ENCODE measurements at places on chromosomes 1 and 21.

- DNase-seq: no peak
Measured at GRCh38 chr1:90713741-90714509, 3.2 kb downstream of the BARHL2 start.

DNA sequence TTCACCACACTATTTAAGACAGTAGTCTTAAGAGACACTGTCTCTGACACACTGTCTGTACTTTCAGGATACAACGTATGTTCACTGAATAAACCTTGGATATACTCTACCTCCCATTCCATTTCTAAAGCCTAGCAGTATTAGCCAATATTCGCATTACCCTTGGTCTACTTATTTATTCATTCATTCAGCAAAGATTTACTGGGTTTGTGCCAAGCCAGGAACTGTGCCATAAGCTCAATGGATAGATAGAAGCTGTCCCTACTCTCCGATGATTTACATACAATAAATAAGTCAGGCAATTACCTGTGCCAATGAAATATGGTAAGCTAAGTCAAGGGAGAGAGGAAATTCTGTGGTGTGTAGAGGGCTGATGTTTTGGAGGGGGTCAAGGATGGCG is 195.2 kb upstream of the RAB4A start:
- DNase-seq: no peak

- DNase-seq: no peak
Measured at GRCh38 chr1:25727635-25728286, 72.2 kb upstream of the SELENON start.

- no peak for DNase-seq
Measured at GRCh38 chr21:18058731-18059398, 185.8 kb upstream of the CHODL start.

GRCh38 chr1:19384113-19384512 is 72.0 kb downstream of the SLC66A1 start:
- DNase-seq: no peak

DNA sequence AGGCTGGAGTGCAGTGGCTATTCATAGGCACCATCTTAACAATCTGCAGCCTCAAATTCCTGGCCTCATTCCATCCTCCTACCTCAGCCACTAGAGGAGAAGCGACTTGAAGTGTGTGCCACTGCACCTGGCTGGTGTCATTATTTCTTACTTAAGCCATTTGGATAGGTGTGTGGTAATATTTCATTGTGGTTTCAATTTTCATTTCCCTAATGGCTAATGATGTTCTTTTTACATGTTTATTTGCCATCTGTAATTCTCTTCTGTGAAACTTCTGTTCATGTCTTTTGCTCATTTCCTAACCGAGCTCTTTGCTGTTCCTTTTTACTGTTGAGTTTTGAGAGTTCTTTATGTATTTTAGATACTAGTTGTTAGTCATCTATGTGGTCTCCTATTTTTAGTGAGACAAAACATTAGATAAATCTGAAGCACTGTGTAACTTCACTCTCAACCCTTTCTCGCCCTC is 66.8 kb downstream of the SLC27A3 start:
- DNase-seq: no peak

DNA sequence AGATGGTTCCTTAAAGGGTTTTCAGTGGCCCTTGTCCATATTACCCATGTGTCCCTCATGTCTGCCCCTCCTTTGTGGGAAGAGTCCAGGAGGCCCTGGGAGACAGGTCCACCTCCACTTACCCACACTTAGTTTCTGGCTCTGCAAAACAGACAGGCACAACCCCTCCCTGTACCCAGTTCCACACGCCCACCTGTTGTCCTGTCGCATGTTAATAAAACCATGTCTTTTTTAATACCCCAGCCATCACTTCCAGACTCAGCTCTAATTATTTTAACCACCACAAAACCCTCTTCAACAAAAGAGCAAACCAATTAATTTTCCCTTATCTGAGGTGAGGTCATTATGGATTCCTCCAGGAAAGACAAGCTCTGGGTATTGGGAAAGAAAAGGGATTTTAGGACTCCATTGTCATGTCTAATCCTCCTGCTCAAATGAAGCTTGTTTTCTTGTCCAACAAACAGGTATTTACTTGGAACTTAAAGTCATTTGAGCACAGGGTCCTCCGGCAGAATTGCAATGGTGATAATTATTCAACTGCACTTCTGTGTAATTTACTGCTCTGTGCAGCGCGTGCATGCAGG is 68.9 kb downstream of the CCDC185 start:
- no peak for DNase-seq

DNA sequence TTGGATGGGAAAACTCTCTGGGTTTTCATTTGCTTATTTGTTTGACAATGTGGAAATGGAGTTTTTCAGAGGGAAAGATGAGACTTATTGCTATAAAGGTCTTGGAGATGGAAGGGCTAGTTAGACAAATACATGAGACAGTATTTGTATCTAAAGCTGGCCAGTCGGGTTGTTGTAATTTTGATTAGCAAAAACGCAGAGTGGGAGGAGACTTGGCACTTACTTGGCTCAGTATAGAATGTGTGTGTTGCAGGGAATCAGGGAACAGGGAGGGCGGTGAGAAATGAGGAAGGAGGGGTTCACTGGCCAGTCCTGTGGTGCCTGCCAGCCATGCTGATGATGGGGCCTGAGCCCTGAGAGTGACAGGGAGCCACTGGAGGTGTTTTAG is 6.0 kb upstream of the FOXE3 start:
- DNase-seq: no peak

- DNase-seq: no peak
Measured at GRCh38 chr1:164613176-164613575, 54.2 kb downstream of the PBX1 start.
